ENCODE measurements at places on chromosomes 5 and 9.
A peak's percentile ranks its signal among the peaks of the same experiment; 100 is the strongest.

- no peak for DNase-seq
- H3K4me1 ChIP-seq = no peaks in the 10 kb centered on the region
- H3K4me3 ChIP-seq = no peak overlapping the region
- H3K27ac ChIP-seq = no peak overlapping the region
- H3K27me3 ChIP-seq = no peaks in the 10 kb centered on the region
These were observed 45.8 kb downstream of the THOC3 start for GRCh38 chr5:175922192-175922885.

DNA sequence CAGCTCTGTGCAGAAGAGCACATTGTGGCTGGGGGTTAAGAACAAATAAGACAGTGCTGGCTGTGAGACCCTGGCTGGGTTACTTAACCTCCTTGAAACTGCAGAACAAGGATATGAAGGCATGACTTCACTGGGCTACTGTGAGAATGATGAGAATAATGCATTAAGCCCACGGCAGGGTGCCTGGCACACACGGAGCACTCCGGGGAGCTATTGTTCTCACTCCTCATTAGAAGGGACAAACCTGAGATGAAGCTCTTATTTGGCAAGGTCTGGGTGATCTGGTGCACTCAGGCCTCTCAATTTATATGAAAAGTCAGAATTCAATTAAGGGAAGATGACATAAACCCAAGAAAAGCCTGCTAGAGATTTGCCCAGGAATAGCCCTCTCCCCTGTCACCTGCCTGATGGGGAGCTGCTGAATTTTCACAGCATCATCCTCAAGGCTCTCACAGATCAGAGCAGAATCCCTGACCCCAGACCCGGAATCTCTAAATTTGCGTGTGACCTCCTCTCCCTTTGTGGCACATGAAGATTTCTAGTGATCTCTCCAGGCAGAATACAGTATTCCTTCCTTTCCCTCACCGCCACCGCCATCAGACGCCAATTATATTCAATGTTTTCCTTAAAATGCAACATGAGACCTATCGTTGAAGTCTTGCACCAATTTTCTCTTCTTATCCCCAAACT lies 102.1 kb downstream of the COL23A1 start:
- H3K27me3 ChIP-seq = no peaks in the 10 kb centered on the region
- H3K4me3 ChIP-seq = no peak overlapping the region
- no peak overlapping the region for H3K27ac ChIP-seq
- no peaks in the 10 kb centered on the region for H3K36me3 ChIP-seq
- no peak for DNase-seq

DNA sequence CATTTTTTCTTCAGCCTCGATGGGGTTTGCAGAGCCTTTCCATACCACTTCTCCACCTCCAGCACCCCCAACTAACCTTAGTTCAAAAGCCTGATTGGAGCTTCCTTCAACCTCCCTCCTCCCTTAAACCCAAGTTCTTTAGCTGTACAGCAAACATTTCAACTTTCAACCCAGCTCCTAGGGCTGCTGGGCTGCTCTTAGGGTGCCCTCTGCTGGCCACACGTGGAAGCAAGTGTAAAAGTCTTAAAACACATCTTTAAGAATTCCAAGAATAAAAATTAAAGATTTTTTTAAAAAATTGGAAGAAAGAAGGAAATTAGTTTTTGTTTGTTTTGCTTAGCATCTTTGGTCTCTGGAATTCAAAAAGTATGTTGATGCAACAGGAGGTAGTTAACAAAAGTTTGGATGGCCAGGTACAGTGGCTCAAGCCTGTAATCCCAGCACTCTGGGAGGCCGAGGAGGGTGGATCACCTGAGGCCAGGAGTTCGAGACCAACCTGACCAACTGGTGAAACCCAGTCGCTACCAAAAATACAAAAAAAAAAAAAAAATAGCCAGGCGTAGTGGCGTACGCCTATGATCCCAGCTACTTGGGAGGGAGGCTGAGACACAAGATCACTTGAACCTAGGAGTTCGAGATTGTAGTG lies 15.5 kb upstream of the HSD17B3 start:
- H3K27me3 ChIP-seq = no peaks in the 10 kb centered on the region
- no peaks in the 10 kb centered on the region for H3K36me3 ChIP-seq
- DNase-seq = peak; percentile 37
- no peak overlapping the region for H3K4me3 ChIP-seq

- no peaks in the 10 kb centered on the region for H3K4me1 ChIP-seq
- H3K27me3 ChIP-seq = no peaks in the 10 kb centered on the region
- H3K4me3 ChIP-seq = no peak overlapping the region
- no peak for DNase-seq
- H3K27ac ChIP-seq = no peak overlapping the region
These were observed 41.2 kb downstream of the SLC6A3 start for GRCh38 chr5:1404062-1404461.

DNA sequence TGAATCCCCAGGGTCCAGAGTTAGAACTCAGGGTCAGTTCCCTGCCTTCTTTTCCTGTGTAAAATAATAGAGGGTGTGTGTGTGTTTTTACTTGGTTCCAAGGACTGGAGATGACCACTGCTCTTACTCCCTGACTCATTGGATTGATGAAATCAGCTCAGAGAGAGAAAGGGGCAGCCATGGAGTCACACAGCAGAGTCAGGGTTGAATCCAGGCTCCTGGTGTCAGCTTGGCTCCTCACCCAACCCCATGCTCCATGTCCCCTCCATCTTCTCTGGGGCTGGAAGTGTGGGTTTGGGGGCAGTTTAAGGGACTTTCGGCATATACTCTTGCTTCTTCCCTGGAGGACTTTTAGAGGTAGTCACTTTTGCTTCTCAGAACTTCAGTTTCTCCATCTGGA lies 21.6 kb downstream of the DAB2IP start:
- H3K4me3 ChIP-seq = no peak overlapping the region
- no peak overlapping the region for H3K27ac ChIP-seq
- no peak for DNase-seq
- no peaks in the 10 kb centered on the region for H3K36me3 ChIP-seq

Data from iPS DF 6.9 (cell line).